Activated CD4-positive, alpha-beta T cell treated with anti-CD3 and anti-CD28 coated beads, Interleukin-2, amount 50 U/mL, for 4 hours (primary cell): ENCODE measurements at places on chromosomes 4 and X.

- DNase-seq = no peak
These were observed 48.1 kb upstream of the DHRSX start for GRCh38 chrX:2548711-2549423.

- no peak for DNase-seq
These were observed 140.8 kb upstream of the EDNRA start for GRCh38 chr4:147340111-147340510.

DNA sequence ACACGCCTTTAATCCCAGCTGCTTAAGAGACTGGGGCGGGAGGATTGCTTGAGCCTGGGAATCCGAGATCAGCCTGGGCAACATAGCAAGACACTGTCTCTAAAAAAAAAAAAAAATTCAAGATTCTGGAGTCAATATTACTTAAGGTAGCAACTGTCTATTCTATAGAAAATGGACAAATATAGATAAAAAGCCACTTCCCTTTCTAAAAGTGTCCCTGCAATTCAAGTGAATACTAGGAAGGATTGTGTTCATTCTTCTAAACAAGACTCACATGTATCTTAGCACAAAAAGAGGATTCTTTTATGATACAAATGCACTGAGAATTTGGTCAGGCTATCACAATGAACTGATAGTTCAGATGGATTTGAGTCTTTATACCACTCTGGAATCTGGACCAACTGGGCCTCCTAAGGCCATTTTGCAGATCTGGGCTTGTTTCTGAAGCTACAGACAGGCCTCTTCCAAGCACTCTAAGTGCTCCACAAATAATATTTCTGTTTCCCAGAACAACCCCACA lies 7.0 kb downstream of the PKD2 start:
- no peak for DNase-seq

DNA sequence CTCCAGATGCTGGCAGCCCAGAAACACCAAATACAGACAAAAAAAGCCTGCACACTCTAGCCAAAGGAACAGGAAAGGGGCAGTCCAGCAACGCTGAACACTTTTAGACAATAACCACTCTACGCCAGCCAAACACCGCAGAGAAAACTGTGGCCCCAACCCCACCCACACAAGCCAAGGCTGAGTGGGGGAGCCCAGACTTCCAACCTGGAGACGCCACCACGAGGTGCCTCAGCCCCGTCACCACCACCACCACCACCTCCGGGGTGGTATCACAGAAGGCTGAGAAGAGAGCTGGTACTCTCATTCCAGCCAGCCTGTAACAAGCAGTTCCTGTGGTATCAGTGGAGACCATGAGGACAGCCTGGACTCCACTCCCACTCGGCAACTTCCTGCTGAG lies 22.8 kb downstream of the MEPE start:
- DNase-seq = no peak

DNA sequence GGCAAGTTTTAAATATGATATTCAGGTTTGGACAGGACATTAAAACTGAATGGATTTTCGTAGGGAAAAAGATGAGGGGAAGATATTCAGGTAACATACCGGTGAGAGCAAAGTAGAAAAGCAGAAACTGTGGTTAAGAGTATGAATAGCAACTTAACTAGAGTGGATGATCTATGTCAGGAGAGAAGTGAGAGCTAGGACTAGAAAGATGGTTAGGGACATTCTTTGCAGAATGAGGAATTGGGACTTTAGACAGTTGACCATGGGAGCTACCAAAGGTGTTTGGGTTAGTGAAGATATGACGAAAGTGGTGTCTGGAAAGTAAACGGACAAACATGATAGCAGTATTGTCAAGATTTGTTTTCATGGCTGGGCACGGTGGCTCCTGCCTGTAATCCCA lies 45.2 kb downstream of the ANXA5 start:
- DNase-seq = no peak

DNA sequence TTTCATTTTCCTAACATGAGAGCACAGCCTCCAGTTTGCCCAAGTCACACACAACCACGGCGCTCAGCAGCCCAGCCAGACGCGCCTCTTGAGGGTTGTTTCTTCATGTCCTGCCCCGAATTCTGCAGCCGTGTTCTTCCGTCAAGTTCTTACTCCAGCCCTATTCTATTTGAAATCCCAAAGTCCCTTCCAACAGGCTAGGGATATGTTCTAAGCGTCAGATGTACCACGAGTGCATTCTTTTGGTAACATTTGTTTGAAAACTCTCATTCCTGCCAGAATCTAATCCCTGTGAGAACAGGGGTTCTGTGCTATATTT lies 23.1 kb downstream of the ACSL1 start:
- no peak for DNase-seq

- DNase-seq = no peak
These were observed 324.3 kb downstream of the PTTG2 start for GRCh38 chr4:38284294-38285030.

DNA sequence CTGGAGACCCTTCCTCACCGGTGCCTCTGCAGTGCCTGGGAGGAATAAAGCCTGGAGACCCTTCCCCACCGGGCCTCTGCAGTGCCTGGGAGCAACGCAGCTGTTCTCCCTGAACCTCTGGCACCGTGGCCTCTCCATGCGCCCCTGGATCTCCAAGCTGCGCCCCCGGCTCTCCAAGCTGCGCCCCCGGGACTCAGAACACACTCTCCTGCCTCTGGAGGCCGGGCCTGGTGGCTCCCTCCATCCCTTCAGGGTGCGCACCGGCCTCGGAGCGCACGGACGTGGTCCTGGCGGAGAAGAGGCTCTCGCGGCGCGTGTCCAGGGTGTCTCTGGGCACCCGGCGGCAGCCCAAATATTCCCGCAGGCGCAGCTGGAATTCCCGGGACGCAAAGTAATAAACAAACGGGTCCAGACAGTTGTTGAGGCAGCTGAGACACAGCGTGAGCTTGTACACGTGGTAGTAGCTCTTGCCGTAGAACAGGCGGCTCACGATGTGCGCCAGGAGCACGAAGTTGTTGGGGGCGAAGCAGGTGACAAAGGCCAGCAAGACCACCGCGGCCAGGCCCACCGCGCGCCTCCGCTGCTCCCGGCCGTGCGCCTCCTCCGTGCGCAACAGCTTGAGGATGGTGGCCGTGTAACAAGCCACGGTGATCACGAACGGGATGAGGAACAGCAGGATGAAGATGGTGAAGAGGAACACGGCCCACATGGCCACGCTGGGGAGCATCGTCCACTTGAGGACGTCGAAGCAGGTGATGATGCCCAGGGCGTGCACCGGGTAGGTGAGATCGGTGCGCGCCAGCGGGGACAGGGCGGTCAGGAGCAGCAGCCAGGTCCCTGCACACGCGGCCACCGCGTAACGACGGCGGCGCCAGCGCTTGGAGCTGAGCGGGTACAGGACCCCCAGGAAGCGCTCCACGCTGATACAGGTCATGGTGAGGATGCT lies 12.8 kb upstream of the ASMTL start:
- no peak for DNase-seq

DNA sequence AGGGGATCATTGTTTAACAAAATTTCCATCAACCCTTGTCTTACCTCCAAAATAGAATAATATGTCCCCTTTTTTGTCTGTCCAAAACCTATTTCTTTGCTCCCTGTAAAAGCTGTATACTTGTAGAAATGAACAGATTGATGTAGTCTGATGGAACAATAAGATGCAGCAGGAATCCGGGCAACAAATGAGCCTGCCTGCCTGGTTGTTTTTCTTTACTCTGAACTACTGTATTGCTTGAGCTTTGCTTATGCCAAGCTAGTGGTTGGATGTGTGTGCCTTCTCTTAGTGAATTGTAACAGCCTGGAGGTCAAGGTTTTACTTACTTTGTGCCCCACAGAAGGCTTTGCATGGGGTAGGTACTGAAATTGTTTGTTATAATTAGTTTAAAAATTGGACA lies 116.2 kb upstream of the TLL1 start:
- no peak for DNase-seq

DNA sequence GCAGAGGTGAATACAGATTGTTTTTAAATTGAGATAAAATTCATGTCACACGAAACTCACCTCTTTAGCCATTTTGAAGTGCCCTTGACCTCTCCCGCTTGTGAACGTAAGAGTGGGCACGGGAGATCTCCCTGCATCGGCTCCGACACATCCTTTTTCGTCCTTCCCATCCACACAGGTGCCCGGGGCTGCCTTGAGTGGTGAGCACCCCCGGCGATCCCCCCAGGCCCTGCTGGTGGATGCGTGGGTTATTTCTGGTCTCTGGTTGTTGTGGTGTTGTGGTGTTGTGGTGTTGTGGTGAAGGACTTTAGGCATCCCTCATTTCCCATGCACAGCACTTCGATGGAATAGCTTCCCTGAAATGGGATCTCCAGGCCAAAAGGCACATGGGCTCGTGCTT lies 46.1 kb downstream of the PSAPL1 start:
- DNase-seq = no peak

DNA sequence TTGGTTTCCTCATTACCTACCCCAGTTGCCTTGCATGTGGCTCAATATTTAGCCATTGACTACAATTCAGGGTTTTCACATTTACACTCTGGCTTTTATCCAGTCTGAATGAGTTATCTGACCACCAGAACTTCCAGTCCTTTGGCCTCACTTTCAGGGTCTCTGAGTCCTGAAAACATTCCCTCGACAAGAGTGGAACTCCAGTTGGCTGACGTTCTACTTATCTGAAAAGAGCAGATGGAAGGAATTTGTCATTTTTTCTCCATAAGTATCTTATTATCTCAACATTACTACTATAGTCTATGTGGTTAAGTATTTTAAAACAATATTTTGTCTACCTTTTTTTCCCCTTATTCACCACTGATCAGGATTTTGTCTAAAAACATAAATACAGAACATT lies 5.2 kb upstream of the CASP6 start:
- DNase-seq = no peak

- DNase-seq = no peak
These were observed 12.4 kb upstream of the PACRGL start for GRCh38 chr4:20687864-20688263.

- DNase-seq = no peak
These were observed 34.1 kb upstream of the HHIP start for GRCh38 chr4:144611850-144612249.

DNA sequence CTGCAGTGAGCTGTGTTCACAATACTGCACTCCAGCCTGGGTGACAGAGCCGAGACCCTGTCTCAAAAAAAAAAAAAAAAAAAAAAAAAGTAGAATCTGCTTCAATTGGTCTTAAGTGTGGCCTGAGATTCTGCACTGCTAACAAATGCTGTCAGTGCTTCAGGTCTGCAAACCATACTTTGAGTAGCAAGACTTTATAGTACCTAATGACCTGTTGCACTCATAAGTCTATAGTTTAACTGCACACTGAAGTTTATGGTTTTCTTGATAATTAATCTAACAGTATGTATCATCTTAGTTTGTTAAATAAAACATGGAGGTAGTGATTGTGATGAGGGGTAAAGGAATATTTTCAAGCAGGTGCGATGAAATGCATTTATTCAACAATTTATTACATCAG lies 135.6 kb downstream of the STAG2 start:
- DNase-seq = no peak

- DNase-seq = no peak
These were observed 309.3 kb downstream of the ANK2 start for GRCh38 chr4:113358784-113359183.

- no peak for DNase-seq
These were observed 166.2 kb upstream of the RPS6KA3 start for GRCh38 chrX:20432746-20433387.

DNA sequence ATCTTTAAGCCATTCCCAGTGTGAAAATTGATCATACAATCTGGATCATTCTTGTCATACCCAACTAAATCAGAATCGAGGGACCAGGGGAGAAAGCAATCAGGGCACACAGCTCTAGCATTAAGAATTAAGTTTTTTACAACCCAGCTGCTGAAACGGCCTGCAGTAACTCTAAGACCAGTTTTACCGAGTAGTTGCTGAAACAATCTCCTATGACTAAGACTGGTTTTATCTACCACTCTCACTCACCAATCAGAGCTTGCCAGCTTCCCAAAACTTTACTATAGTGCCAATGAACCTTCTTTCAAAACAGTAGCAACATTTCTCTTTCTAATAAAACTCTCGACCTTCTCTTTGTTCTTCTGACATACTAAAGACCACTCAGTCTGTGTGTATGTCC lies 2.8 kb upstream of the SAP30 start:
- DNase-seq = no peak

DNA sequence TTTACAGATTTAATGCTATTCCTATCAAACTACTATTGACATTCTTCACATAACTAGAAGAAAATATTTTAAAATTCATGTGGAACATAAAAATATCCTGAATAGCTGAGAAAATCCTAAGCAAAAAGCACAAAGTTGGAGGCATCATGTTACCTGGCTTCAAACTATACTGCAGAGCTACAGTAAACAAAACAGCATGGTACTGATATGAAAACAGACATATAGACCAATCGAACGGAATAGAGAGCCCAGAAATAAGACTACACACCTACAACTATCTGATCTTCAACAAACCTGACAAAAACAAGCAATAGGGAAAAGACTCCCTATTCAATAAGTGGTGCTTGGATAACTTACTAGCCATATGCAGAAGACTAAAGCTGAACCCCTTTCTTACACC lies 273.4 kb upstream of the GRIA3 start:
- no peak for DNase-seq

DNA sequence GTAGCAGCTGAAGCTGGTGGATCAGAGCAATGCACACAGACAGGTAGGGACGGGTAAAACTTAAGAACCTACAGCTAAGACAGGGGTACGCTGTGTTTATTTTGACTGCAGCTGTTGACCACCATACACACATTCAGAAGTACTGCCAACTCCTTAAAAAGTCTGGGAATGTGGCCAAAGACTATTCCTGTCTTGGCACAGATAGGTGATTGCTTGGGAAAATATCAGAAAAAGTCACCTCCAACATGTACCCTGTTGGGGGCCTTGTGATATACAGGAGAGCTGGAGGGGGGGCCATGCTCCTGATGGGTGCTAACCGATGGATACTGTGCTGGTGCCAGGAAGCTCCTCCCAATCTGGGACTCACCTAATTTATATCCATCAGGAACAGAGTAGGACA lies 121.2 kb downstream of the VCX2 start:
- no peak for DNase-seq

DNA sequence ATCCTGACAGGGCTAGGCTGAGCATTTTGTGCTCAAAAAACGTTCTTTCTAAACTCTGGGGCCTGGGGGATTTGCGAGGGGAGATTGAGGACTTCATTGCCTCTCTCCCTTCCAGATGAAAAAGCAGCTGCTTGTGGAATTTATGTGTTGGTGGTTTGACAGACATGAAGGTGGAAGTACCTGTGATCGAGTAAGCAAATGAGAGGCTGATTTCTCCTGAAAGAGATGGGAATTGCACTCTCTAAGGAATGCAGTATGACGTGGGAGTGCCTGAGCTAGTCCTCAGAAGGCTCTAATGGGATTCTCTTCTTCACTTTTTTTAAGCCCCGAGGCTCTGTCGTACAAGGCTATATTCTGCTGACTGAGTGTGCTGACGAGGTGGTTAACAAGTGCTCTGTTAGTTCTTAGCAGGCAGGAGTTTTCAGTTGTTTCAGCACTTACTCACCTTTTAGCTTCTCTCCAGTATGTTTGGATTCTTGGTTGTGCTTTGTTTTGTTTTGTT lies 426.8 kb upstream of the CNKSR2 start:
- no peak for DNase-seq

DNA sequence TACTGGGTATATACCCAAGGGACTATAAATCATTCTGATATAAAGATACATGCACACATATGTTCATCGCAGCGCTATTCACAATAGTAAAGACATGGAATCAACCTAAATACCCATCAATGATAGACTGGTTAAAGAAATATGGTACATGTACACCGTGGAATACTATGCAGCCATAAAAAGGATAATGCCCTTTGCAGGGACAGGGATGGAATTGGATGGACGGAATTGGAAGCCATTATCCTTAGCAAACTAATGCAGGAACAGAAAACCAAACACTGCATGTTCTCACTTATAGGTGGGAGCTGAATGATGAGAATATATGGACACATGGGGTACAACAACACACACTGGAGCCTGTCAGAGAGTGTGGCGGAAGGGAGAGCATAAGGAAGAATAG lies 55.9 kb downstream of the DCK start:
- no peak for DNase-seq
